ENCODE measurements at places on chromosomes 12 and 14.

DNA sequence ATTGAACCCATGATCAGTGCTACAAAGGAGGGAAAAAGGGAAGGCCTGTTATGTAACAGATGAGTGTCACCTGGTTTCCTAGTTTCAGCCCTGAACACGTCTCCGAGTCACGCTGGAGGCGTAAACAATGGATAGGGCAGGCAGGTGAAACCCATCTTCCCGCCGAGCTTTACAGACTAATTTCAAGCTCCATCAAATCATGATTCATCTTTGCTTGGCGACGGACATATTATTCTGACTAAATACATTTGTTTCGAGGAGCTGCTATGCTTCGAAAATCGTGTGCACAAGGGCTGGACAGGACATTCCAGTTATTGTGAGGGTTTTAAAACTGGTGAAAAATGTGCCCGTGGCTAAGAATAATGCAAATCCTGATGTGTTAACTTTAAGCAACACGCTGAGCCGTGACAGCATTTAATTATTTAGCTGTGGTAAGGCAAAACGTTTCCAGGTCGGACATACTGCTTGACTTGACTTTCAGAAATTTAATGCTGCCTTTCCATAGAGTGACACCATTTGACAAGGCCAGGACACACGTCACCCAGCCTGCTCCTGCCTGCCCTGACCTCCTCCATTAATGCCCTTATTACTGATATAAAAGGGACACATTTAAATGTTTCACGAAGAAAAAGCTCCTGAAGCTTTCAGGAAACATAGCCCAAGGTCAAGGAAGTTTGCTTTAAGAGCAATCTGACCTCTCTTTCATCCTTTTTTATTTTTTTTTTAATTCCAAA is 1203.5 kb upstream of the TMEM132C start:
- DNase-seq = no peak

GRCh38 chr14:26702721-26703230 is 104.9 kb upstream of the NOVA1 start:
- DNase-seq = no peak

DNA sequence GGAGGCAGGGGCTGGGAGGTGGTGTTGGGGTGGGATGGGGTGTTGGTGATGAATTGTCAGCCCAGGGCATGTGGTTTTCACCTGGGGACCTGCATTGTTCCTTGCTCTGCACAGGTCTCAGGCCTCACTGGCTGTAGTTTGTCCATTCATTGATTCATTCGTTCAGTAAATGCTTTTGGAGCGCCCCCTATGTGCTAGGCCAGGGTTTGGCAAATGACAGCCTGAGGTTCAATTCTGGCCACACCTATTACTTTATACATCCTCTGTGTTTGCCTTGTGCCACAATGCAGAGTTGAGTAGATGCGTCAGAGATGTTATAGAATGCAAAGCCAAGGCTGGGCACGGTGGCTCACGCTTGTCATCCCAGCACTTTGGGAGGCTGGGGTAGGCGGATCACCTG is 4.7 kb downstream of the ADCK1 start:
- peak; percentile 10 for DNase-seq

DNA sequence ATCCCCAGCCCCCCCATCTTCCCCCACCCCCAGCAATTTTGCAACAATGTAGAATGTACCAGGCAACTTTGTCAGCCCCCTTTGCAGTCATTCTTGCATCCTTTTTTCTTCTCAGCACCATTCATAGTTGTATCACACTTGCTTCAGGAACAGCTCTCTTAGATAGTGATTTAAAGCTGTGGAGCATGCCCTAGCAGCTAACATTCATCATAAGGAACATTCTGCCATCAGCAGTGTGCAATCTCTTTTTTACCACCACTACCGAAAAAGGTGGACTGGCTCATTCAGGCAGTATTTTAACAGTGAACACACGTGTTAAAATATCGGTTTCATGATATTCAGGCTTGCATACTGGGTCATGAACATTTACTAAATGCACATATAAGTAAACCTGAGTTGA is 45.1 kb downstream of the MARK3 start:
- DNase-seq = no peak

- no peak for DNase-seq
Measured at GRCh38 chr12:2149091-2149490, 96.3 kb downstream of the CACNA1C start.

- DNase-seq = no peak
Measured at GRCh38 chr12:42696406-42697149, 107.0 kb upstream of the PRICKLE1 start.

DNA sequence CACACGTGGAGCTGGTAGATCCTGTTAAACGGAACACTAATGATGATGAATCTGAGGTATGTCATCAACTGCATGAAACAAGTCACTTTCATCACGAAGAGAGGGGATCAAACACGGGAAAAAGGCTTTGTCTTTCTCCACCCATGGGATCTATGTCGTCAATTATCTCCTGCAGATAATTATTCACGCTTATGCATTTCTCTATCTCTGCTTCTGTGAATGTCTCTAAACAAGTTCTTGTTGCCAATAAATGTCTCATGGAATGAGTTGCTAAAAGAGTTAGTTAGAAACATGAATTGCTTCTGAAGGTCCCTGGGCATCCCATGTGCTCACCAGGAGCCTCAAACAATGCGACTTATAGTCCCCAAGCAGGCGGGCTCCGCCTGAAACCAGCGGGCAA is 1228.2 kb upstream of the TMEM132C start:
- DNase-seq = no peak

DNA sequence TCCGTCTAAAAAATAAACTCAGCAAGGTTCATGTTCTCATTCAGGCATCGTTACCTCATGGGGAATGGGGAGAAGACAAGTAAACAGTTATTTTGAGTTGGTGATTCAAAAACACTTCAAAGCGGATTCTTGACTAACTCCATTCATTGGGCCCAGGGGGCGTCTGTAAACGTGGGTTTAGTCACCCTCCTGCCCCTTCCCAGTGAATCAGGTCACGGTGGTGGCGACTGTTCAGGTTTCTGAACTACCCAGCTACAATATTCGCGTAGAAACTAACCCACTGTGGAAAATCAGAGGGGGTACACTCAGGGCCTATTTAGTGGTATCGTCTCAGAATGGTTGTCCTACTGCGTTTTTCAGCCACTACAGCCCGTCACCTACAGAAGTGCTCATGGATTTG is 15.2 kb downstream of the OR6S1 start:
- no peak for DNase-seq

GRCh38 chr14:32450919-32451675 is 122.0 kb downstream of the AKAP6 start:
- no peak for DNase-seq

Data from CD4-positive, alpha-beta T cell treated with Interleukin-1 beta for 1 hour (primary cell).